ENCODE measurements at places on chromosomes 12 and 14.

DNA sequence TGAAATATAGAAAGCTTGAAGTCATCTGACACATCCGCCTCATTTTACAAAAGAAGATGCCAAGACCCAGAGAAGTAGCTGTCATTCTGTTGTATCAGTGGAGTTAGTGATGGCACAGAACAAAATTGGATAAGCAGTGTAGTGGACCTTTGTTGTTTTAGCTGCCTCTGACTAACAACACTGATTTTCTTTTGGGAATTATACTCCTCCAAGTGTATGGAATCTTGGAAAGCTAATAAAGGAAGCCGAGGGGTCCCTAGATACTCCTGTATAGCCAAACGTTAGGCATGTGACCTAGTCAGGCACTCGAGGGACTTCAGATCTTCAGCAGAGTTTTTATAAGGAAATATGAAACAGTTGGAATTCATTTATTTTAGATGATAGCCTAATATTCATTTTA lies 94.5 kb downstream of the OTOGL start:
- no peak for DNase-seq

DNA sequence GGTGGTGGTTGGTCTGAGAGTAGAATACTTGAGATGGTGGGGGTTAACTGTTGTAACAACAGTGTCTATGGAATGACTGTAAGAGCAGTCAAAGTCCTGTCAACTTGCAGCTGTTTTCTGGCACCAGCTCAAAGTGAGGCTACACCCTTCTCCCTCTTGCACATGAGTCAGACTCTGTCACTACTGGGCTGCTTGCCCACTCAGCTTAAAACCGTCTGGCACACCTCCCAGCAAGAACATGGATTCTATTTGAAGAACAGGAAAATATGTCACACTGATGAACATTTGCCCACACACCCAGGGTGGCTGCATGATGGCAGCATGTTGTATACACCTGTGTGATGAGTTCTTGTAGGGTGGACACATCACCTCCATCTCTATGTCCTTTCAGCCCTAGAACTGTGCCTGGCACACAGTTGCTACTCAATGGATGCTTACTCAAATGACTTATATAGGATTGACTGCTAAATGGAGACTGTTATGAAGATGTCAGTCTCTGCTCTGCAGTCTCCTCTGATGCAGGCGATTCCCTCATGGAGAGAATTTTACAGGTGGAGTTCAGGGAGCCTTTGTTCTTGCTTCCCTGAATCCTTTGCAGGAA lies 19.3 kb upstream of the SERPINA6 start:
- DNase-seq = peak; percentile 98

DNA sequence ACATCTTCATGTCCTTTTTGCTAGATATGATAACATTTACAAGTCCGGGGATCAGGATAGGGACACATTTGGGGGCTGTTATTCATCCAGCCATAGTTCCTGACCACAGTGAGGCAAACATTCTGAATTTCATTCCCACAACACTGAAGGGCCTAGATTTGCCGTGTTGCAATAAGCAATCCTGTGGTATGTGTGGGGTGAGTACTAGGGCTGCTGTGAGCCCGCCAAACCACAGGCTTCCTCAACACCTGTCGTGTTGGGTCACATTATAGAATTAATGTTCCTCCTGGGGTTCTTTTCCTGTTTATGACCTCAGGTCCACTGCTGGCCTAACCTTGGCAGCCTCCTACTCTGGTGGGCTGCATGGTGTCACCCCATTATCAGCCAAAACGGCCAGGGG lies 119.2 kb downstream of the TBC1D30 start:
- no peak for DNase-seq

DNA sequence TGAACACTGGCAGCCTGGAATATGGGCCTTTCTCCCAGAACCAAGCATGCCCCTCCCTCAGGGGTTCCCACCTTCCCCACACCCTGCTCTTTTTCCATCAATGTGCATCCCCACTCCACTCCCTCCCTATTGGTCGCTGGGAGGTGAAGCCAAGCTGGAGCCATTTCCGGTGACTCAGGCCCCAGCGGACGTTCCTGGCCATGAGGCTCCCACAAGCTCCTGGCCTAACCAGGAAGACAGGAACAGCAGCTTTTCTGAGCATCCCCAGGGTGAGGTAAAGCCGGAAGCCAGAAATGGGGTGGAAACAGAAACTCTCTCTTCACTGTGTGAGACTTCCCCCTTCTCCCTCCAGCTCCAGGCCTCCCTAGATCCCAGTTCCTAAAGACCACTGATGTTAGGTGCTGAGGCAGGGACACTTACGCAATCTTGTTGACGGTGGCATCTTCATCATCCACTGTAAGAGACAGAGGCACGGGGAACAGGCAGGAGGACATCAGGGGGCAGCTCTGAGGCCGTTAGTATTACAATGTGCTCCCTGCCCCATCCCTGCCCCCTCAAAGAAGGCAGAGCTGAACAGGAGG lies 5.1 kb downstream of the LMBR1L start:
- no peak for DNase-seq

DNA sequence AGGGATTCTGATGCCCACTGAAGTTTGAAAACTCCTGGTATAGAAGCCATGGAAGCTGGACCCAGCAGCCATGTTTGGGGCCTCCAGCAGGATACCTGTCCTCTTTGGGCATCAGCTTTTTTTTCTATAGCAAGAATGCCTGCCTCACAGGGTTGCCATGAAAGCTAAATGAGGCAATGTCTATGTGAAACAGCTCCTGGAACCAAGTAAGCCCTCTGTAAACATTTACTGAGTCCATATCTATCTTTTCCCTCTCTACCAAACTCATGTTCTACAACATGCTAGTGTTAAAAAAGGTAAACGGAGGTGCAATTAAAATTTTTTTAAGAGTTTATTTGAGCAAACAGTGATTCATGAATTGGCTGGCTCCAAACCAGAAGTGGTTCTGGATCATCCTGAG lies 28.6 kb downstream of the FLVCR2 start:
- no peak for DNase-seq

DNA sequence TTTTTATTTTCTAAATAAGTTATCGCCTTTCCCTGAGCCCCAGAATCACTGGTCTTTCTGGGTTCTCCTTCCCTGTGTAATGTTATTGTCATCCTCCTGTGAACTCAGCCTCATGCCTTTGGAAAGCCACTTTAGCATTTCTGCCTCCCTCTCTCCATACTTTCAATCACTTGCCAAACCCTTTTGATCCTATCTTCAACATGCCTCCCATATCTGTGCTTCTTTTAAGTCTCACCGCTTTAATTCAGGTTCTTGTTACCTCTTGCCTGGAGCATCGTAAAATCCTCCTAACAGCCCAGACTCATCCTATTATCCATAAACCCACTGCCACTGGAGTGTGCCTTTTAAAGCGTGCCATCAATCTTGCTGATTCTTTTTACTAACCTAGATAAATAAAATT lies 321.8 kb downstream of the BMP4 start:
- DNase-seq = no peak

- no peak for DNase-seq
Measured at GRCh38 chr14:33710273-33710672, 240.6 kb downstream of the EGLN3 start.

GRCh38 chr12:46926526-46926925 lies 100.7 kb upstream of the SLC38A4 start:
- no peak for DNase-seq

GRCh38 chr12:115506822-115507559 lies 770.5 kb downstream of the MED13L start:
- DNase-seq = no peak

- no peak for DNase-seq
Measured at GRCh38 chr12:95545731-95546490, 5.4 kb downstream of the USP44 start.

- DNase-seq = no peak
Measured at GRCh38 chr14:34043627-34044372, 92.9 kb upstream of the EGLN3 start.
